ENCODE measurements at places on chromosomes 13 and 19.

GRCh38 chr19:43438291-43439031 lies 23.8 kb downstream of the TEX101 start:
- DNase-seq = no peak

- no peak for DNase-seq
Measured at GRCh38 chr13:27641711-27642502, 20.2 kb downstream of the POLR1D start.

- no peak for DNase-seq
Measured at GRCh38 chr13:24172071-24172470, 11.6 kb downstream of the SPATA13 start.

GRCh38 chr19:7505682-7506384 lies 10.1 kb upstream of the ZNF358 start:
- DNase-seq = no peak

DNA sequence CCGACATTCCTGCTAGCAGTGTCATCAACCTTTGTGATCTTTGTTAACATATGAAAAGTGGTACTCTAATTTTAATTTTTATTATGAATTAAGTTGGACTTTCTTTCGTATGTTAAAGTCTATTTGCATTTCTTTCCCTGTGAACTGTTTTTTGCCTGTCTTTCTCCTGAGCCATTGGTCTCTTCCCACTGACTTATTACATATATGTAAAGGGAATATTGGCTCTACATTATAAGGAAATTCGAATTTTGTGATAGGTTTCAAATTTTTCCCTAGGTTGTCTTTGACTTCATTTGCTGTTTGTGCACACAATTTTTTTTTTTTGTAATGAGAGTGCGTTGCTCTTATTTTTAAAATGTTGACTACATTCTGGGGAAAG lies 442 bp upstream of the CDC16 start:
- no peak for DNase-seq

- no peak for DNase-seq
Measured at GRCh38 chr19:2255112-2255845, 938 bp downstream of the JSRP1 start.

DNA sequence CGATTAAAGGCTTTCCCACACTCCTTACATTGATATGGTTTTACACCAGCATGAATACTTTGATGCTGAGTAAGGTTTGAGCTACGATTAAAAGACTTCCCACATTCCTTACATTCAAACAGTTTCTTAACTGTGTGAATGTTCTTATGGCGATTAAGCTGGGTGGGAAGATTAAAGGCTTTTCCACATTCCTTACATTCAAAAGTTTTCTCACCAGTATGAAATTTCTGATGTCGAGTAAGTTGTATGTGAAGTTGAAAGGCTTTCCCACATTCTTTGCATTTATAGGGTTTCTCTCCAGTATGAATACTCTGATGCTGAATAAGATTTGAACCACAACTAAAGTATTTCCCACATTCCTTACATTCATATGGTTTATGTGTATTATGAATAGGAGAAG lies 20.0 kb downstream of the ZNF780B start:
- no peak for DNase-seq
